Kasumi-1 (cell line): ENCODE measurements at places on chromosomes 4 and X.

DNA sequence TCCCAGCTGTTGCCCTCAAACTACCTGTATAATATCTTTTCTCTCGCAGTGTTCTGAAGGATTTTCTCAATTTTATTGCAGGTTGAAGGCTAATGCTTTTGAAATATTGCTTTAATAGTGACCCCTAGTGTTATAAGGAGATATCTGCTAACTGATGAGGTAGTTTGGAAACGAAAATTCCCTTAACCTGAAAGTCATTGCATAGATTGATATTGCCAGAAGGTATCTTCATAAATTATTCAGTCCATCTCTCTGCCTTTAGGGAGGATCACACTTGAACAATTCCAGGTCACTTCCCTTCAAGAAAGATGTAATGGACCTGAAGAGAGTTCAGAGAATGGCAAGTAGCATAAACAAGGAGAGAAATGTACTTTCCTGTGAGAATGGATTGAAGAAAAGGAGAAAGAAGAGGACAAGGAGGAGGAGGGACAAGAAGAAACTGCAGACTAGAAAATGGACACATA lies 44.1 kb downstream of the TIGD4 start:
- peak; percentile 60 for DNase-seq

DNA sequence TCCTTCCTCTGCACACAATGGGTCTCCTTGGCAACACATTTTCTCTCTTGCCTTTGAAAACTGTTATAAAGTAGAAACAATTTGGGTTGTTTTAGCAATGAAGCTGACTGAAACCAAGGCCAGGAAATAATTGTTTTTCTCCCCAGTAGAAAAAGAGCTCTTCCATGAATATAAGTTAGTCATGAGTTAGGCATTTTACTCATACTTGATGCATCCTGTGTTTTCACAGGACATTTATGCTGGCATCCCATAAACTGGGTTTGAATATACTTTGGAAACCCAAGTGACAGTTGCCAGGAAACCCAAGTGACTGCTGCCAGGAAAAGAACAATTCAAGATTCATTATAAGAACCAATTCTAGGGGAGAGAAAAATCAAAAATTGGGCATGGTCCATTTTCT lies 128.6 kb upstream of the NPY2R start:
- no peak for DNase-seq

GRCh38 chr4:38873290-38873944 lies 5.8 kb downstream of the FAM114A1 start:
- peak; percentile 54 for DNase-seq

- no peak for DNase-seq
Observed at GRCh38 chr4:126799416-126799815, 833.3 kb upstream of the INTU start.

DNA sequence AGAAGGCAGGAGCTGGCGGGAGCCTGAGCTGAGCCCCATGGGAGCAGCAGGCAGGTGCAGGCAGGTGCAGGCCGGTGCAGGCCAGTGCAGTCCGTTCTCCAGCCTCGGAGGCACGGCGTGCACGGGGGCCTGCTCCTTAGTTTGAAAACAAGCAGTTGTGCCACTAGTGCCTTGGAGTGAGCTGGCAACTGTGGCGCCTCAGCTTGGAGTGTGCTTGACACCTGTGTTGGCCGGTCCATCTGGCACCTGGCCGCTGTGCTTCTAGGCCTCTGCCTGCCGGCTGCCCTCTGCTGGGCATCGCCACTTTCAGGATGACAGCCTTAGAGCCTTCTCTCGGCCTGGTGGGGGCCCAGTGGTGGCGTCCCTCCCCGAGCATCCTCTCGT lies 47.9 kb downstream of the RGS12 start:
- DNase-seq, result no peak

DNA sequence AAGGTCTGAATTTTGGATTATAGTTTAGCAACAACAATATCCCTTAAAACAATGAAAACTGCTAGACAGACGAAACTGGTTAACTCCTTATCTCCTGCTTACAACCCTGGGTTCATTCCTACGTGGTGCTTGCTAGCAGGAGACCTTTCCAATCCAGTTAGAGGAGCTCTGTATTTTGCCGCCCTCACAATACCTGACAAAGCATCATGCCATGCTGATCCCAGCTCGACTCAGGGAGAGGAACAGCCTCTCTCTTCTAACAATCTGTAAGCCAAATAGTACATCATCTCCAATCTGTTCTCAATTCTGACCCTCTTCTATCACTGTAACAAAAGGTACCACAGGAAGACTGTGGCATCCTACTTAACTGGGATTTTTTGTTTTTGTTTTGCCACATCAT lies 74.4 kb downstream of the PAPSS1 start:
- no peak for DNase-seq

GRCh38 chrX:39309721-39310152 lies 508.5 kb downstream of the MID1IP1 start:
- DNase-seq, result no peak

DNA sequence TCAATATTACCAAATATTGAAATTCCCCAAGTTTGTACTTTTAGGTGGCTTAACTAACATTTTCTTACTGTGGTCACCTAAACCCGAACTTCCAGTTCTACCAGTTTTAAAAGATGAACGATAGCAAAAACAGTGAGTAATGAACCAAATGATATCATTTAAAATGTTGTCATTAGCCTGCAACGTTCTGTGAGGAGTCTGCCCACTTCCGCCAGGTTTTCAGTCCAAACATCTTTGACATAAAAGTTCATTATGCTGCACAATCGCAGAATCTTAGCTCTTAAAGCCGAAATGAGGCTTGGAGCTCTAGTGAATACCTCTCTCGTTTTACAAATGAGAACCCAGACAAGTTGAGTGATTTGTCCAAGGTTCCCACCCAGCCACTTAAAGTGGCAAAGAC lies 762 bp downstream of the PIGA start:
- no peak for DNase-seq

DNA sequence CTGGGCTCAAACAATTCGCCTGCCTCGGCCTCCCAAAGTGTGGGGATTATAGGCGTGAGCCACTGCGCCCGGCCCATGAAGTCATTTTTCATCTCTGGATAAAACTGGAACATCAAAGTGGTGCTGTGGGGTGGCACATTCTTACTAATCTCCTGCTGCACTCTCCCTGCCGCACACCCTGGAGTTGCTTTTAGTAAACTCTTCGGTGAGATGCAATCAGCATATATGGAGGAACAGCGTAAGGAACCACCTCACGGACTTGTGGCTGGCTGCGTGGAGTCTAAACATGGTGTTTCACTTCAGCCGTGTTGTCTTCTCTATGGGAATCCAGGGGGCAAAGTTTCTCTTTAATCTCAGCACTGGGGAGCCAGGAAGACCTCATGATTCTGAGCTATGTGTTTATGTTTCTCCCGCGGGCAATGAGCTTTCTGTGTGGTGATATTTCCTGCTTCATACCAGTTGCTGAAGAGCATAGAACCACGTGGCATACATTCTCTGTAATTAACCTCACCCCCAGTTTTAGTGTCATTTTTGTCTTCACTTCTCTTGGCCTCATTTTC lies 2.1 kb upstream of the RHOH start:
- DNase-seq, result no peak

- no peak for DNase-seq
Observed at GRCh38 chrX:119971184-119971583, 27.6 kb upstream of the NKAP start.

- DNase-seq, result no peak
Observed at GRCh38 chr4:159435561-159436023, 332.7 kb downstream of the RAPGEF2 start.

GRCh38 chrX:23952391-23952790 lies 44.6 kb downstream of the CXorf58 start:
- DNase-seq, result no peak

DNA sequence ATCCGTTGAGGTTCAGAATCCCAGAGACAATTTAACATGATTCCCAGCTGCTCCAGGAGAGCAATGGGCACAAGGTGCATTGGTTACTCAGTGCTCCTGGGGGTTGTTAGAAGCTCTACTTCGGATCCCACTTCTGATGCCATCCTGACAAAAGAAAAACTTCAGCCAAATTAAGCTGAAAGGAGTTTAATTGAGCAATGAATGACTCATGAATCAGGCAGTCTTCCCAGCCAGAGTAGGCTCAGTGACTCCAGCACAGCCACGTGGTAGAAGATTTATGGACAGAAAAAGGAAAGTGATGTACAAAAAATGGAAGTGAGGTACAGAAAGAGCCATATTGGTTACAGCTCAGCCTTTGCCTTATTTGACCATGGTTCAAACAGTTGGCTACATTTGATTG lies 95.7 kb downstream of the PWWP3B start:
- no peak for DNase-seq

DNA sequence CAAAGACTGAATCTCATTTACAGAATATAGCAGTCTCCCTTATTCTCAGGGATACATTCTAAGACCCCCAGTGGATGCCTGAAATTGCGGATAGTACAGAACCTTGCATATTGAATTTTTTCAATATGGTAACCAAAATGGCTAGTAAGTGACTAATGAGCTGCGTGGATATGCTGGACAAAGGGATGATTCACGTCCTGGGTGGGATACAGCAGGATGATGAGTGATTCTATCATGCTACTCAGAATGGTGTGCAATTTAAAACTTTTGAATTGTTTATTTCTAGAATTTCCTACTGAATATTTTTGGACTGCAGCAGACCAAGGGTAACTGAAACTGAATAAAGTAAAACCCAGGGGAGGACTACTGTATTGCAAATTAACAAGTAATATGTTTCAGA lies 66.7 kb downstream of the STAG2 start:
- no peak for DNase-seq

DNA sequence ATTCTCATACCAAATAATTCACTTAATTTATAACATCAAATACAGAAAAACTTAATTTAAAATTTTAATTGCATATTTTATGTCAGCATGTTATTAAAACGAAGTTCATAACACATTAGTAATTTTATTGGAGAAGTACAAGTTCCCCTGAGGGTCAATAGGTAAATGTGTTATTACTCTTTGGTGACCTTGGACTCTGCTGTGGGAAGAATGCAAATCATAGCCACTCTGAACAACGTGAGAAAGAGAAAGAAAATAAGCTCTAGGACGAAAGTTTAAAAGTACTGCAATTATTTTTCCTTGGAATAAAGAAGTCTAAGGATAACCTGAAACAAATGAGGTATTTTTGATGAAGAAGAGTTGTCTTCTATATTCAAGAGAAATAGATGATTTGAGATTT lies 115.2 kb downstream of the IL1RAPL2 start:
- no peak for DNase-seq

GRCh38 chr4:47468706-47469365 lies 5.3 kb upstream of the COMMD8 start:
- DNase-seq, result no peak

DNA sequence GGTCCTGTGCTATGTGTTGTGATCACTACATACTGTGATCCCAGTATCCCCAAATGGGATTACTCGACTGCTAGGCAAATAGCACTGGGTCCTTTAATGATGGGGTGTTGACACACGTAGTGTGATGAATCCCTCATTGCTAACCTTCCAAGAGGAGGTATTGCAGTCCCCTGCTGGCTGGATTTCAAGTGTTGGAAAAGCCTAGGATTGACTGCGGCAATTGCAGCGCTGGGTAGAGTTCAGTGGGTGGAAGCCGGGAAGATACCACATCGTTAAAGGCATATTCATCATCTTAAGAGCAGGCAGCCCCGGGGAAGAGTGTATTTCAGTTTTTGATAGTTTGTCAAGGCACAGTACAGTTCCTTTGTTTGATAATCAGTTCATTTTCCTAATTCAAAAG lies 159.9 kb downstream of the TRIML1 start:
- no peak for DNase-seq

GRCh38 chrX:49976682-49977197 lies 54.3 kb downstream of the CLCN5 start:
- DNase-seq, result no peak

- DNase-seq, result no peak
Observed at GRCh38 chr4:87306056-87306455, 16.6 kb downstream of the HSD17B13 start.

DNA sequence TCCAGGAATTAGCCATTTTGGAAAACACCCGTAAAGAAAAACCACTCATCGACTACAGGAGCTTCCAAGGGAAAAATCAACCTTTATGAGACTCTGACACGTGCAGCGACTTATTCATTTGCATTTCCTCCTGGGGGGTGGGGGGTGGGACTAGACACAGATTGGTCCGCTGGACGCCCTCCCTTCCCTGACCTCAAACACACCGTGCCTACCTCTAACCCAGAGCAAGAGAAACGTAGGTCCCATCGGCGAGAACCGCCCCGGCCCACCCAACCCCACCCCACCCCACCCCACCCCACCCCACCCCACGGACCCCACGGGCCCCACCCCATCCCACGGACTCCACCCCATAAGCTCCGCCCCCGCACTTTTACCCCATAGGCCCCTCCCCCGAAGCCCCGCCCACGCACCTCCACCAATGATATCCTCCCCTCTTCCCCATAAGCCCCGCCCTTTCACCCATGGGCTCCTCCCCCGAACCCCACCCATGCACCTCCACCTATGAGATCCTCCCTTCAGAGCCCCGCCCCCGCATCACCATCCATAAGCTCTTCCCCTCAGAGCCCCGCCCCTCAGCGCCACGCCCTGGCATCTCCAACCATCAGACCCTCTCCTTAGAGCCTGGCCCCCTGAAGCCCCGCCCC lies 1.1 kb downstream of the GTPBP6 start:
- no peak for DNase-seq

DNA sequence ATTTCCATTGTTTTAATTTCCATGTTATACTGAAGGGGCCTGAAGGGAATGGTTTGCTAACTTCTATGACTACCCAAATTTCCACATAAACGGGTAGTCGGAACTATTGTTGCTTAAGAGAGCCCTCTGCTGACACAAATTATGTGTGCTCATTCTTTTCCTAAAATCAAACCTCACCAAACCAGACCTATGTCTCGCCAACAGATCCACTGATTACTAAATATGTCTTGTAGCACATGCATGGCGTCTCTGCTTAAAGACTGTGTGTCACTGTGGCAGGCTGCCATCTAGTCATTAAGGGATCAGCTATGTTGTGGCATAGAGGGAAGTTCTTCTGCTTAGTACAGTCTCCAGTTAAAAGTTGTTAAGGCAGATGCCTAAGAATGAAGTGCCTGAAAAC lies 25.1 kb downstream of the PIR start:
- peak; percentile 59 for DNase-seq

- DNase-seq, result no peak
Observed at GRCh38 chr4:168641811-168642140, 144.9 kb downstream of the PALLD start.

GRCh38 chrX:24025741-24026403 lies 1.1 kb downstream of the KLHL15 start:
- no peak for DNase-seq

DNA sequence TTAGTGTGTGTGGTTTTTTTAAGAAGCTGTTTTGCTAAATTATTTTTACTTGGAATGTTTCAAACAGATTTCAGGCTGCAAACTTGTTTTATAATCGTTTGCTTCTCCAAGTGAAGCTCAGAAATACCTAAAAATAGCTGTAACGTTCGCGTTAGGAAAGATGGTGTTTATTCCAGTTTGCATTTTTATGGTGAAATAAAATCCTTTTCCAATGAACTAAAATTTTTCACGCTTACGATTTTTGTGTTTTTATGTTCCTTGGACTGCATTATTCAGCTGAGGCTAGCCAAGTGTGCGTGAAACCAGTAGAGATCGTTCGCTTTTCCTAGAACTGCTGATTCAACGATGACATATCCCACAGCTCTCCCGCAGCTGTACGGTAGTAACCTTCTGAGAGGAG lies 10.9 kb downstream of the AKAP17A start:
- no peak for DNase-seq

GRCh38 chrX:81412428-81412827 lies 210.5 kb downstream of the SH3BGRL start:
- DNase-seq, result no peak
